ENCODE measurements at places on chromosomes 2 and 18. TPM values are rescaled to one million over a fixed set of nuclear protein-coding genes. Genes with fewer than 3 reads are reported as not detected.

DNA sequence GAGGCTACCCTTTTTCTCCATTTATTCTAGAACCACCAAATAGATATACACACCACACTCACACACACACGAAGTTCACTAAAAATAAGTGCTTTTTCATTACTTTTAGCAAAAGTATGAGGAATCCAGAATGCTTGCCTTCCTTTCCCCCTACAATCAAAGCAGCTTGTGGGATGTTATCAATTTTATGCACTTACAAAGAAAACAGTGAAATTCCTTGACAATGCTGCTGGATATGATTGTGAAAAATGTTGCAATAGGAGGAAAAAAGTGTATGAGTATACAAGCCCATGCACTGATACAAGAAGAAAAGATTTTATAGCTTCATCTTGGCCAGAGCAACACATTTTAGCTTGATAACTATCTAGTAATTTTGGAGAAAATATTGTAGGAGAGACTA, 269.2 kb downstream of the XIRP2 start:
- H3K27ac ChIP-seq = no peak overlapping the region
- no peaks in the 10 kb centered on the region for H3K36me3 ChIP-seq
- H3K27me3 ChIP-seq = no peaks in the 10 kb centered on the region
- no peak for DNase-seq
- H3K4me1 ChIP-seq = no peaks in the 10 kb centered on the region
- H3K4me3 ChIP-seq = no peak overlapping the region

DNA sequence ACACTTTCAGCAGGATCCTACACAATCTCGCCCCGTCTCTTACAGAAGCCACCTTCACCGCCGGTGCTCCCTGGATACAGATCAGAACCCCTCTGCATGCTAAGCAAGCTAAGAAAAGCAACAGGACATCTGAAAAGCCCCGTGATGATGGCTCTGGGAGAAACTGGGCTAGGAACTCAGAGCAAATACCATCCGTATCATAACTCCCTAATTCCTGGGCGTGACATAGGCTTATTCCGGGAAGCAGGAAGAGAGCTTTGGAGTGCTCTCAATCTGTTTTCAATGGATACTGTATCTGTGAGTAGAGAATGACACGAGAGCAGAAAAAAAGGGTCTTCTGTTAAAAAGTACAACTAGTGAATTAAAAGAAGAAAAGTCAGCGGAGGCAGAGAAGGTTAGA, 121.6 kb downstream of the SPP2 start:
- H3K4me1 ChIP-seq = no peaks in the 10 kb centered on the region
- no peaks in the 10 kb centered on the region for H3K27me3 ChIP-seq
- no peak overlapping the region for H3K4me3 ChIP-seq
- no peaks in the 10 kb centered on the region for H3K36me3 ChIP-seq
- no peak for DNase-seq
- no peak overlapping the region for H3K27ac ChIP-seq

GRCh38 chr2:129237966-129238725, 741.3 kb upstream of the RAB6C start:
- H3K27ac ChIP-seq = no peak overlapping the region
- DNase-seq = no peak
- H3K27me3 ChIP-seq = no peaks in the 10 kb centered on the region
- H3K36me3 ChIP-seq = no peaks in the 10 kb centered on the region
- no peak overlapping the region for H3K4me3 ChIP-seq

- no peak overlapping the region for H3K27ac ChIP-seq
- no peak for DNase-seq
- no peaks in the 10 kb centered on the region for H3K4me1 ChIP-seq
- peaks cover 3% of the 10 kb centered on the region for H3K27me3 ChIP-seq
Measured at GRCh38 chr2:121326628-121327027, 41.6 kb upstream of the TFCP2L1 start.

GRCh38 chr2:121483021-121483420, 47.7 kb upstream of the RNU4ATAC start:
- peaks cover 18% of the 10 kb centered on the region for H3K36me3 ChIP-seq
- H3K4me1 ChIP-seq = peaks cover 20% of the 10 kb centered on the region
- no peak overlapping the region for H3K27ac ChIP-seq
- no peak for DNase-seq
- no peaks in the 10 kb centered on the region for H3K27me3 ChIP-seq
- no peak overlapping the region for H3K4me3 ChIP-seq

DNA sequence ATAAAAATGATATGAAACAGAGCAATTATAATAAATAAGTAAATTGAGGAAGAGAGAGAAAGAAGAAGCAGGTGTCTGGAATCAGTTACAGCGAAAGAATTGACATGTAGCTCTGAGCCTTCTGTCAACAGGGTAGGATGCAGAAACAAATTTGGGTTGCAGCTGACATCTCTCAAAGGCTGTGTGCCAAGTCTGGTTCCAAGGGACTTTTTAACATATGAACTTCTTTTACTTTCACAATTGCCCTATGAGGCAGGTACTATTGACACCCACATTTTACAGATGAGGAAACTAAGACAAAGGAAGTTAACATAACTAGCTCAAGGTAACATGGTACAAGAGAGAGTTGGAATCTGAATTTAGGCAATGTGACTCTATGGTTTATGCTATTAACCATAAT, 260.0 kb downstream of the ASXL3 start:
- H3K4me1 ChIP-seq = no peaks in the 10 kb centered on the region
- DNase-seq = no peak
- no peaks in the 10 kb centered on the region for H3K27me3 ChIP-seq
- H3K4me3 ChIP-seq = no peak overlapping the region
- H3K27ac ChIP-seq = no peak overlapping the region

DNA sequence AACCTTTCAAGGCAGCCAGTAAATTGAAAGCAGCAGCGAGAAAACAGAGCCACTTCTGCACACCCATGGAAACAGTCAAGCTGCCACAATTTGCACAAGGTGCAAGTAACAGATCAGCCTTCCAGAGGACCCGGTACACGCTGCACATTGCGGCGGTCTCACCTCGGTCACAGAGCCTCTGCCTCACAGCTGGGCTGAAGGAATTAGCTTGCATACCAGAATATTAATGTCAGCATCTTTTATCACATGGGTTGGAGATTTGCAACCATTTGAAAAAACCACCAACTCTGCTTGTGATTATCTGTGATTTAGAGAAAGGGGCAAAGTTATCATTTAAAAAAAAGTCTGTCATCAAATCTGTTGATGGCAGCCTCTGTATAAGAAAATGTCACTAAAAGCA, 330.5 kb upstream of the TCF4 start:
- no peak overlapping the region for H3K27ac ChIP-seq
- DNase-seq = no peak
- H3K4me3 ChIP-seq = no peak overlapping the region
- no peaks in the 10 kb centered on the region for H3K36me3 ChIP-seq

GRCh38 chr2:191304939-191305875, 60.0 kb downstream of the MYO1B start:
- H3K27me3 ChIP-seq = no peaks in the 10 kb centered on the region
- H3K27ac ChIP-seq = no peak overlapping the region
- DNase-seq = no peak
- H3K36me3 ChIP-seq = no peaks in the 10 kb centered on the region
- H3K4me1 ChIP-seq = no peaks in the 10 kb centered on the region

DNA sequence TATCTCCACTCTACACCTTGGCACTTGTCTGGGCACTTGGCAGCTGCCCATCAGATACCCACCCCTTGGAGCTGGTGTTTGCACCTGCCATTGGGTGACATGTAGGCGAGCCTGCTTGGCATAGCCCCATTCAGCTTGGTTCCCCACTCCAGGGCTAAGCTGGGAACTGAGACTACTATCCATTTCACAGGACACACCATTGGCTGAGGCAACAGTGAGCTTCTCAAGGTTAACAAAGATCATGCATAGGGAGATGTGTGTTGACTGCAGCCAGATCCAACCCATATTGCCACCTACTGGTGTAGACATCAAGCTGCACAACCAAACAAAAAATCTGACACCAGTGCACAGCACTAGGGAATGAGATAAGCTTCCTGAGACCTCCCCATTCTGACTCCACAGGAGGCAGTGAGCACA, 1389.8 kb upstream of the TMEFF2 start:
- H3K36me3 ChIP-seq = no peaks in the 10 kb centered on the region
- no peaks in the 10 kb centered on the region for H3K27me3 ChIP-seq
- no peaks in the 10 kb centered on the region for H3K4me1 ChIP-seq
- H3K27ac ChIP-seq = no peak overlapping the region

DNA sequence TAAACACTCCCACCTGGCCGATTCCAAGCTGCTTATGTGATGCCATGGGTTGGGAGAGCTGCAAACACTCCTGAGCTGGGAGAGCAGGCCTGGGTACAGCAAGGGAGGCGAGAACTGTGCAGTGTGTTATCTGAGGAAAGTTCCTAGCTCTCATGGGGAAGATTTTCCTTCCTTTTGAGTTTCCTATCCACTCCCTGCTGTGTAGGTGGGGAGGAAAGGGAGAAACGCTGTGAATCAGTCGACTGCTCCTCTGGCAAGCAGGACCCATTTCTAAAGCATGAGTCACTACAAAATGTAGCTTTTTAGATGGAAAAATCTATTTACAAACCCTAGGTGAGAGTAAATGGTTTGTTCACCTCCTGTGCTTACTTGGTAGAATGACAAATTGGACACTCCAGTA, 80.4 kb downstream of the SH3RF3 start:
- peaks cover 2% of the 10 kb centered on the region for H3K36me3 ChIP-seq
- DNase-seq = no peak

- no peaks in the 10 kb centered on the region for H3K36me3 ChIP-seq
- H3K27ac ChIP-seq = no peak overlapping the region
- DNase-seq = no peak
- H3K4me1 ChIP-seq = peaks cover 13% of the 10 kb centered on the region
- no peaks in the 10 kb centered on the region for H3K27me3 ChIP-seq
Measured at GRCh38 chr2:30209227-30209626, 22.1 kb upstream of the LBH start.

The GDF7 gene
- 0.02 TPM for total RNA-seq

The AGXT gene
- total RNA-seq = not detected

The ITGB1BP1 gene
- total RNA-seq = 142 TPM

The LIPG gene
- total RNA-seq = 0.50 TPM
